ENCODE measurements at places on chromosomes 2 and 18. TPM values are rescaled to one million over a fixed set of nuclear protein-coding genes. Genes with fewer than 3 reads are reported as not detected.

Gene NAT8
- not detected for total RNA-seq

Gene CENPO
- 37.6 TPM for total RNA-seq

Gene RAX
- not detected for total RNA-seq

Gene ACMSD
- total RNA-seq, result not detected

Gene SKOR2
- total RNA-seq, result not detected

Gene TUBA4B
- not detected for total RNA-seq
